Nucleus accumbens (tissue), 56 donors: ENCODE measurements at places on chromosomes 16 and 17.
A peak's percentile ranks its signal among the peaks of the same experiment; 100 is the strongest.

DNA sequence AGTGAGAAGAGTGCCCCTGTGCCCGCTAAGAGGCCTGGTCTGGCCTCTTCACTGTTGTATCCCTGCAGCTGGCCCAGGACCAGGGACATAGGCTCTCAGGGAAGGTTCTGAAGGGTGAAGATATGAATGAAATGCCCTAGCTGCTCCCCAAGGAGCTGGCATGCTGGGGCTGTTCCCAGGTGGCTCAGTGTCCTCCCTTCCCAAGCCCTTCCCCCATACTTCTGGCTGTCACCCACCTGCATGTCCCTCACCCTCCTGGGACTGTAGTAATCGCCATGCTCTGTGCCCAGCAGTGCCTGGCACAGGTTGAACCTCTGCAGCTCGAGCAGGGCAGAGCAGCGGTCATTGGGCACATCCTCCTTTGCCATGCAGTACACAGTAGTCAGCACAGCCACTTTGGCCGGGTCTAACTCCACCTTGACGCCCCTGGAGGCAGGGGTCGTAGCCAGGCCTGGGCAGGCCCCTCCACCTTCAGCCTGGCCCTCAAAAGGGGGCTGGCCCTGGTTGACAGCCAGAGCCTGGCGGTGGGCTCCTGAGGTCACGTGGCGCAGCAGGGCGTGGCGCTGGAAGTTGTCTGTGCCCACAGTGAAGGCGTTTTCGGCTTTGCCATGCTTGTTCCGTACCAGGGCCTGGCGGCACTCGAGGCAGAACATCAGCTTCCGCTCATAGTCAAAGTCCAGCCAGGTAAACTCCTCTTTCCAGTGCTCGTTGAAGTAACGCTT, 7.6 kb downstream of the C17orf113 start:
- no peak for DNase-seq

- no peak for DNase-seq
Observed at GRCh38 chr16:69799611-69800031, 37.5 kb downstream of the WWP2 start.

GRCh38 chr17:61393904-61394629, 5.6 kb upstream of the TBX2 start:
- DNase-seq = no peak

GRCh38 chr17:29591737-29592608, 959 bp upstream of the ANKRD13B start:
- DNase-seq = peak; percentile 90

GRCh38 chr16:83887564-83887963, 11.4 kb upstream of the MLYCD start:
- peak; percentile 23 for DNase-seq

- no peak for DNase-seq
Observed at GRCh38 chr16:58699151-58699550, 14.6 kb upstream of the SLC38A7 start.

GRCh38 chr17:64063088-64063487, 42.7 kb upstream of the ICAM2 start:
- no peak for DNase-seq
